Left renal pelvis (tissue), 4 donors: ENCODE measurements at places on chromosomes 4 and X.

GRCh38 chr4:13922459-13922858 lies 294.9 kb upstream of the BOD1L1 start:
- DNase-seq, result no peak

- no peak for DNase-seq
Measured at GRCh38 chrX:81259714-81260395, 58.0 kb downstream of the SH3BGRL start.

DNA sequence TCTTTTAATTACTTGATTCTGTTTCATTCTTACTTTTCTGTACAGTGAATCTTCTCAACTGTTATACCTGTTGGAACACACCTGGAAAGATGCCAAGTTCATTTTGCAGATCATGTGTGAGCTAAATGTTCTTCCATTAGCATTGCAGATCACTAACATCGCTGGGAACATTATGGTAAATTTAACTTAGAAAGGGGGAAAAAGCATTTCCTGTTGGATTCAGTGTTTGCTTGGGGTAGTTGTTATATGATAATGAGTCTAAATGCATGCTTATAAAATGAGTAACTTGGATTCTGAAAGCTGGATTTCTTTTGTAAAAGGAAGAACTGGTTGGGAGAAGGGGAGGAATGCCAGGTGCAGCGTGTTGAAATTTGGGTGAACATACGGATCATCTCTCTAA lies 47.6 kb downstream of the POLA1 start:
- DNase-seq, result no peak

DNA sequence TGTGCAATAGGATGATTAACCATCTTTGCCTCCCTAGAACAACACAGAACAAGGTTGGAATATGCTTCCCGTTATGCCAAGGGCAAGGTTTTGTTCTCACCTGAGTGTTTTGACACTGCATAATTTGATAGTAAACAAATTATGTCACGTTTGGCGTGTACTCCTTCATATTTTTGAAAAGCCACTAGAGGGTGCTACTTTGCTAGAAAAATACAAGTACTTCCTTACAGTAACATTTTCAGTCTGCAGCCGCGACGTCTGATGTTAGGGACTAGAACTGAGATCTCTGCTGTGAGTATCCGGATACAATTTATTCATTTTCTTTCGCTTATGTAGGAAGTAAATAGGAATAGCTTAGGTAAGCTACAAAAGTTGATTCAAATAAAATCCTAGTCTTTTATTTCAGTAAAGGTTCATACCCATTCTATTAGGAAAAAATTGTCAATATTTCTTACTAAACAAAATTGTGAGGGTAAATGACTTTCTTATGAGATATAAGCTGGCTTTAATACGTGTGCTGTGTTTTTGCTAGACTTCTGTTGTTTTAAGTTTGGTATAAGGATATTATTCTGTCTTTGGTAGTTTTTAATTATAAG lies 181.1 kb upstream of the WDFY3 start:
- DNase-seq, result peak; percentile 43

DNA sequence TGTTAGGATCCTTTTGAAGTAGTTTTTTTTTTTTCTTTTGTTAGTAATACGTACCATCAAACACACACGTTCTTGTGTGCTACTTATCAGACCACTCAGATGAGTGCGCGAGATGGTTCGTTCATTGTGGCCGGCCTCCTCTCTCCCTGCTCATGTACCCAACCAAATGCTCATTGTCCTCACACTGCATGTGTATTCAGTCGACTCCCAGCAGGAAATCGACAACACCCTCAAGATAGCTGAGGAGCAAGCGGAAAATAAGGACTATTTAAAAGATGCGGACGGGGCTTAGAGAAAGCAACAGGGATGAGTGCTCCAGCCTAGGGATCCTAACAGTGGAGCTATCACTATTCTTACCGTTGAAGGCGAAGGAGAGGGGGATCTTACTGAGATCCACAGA lies 72.9 kb upstream of the GUCY1A1 start:
- no peak for DNase-seq

DNA sequence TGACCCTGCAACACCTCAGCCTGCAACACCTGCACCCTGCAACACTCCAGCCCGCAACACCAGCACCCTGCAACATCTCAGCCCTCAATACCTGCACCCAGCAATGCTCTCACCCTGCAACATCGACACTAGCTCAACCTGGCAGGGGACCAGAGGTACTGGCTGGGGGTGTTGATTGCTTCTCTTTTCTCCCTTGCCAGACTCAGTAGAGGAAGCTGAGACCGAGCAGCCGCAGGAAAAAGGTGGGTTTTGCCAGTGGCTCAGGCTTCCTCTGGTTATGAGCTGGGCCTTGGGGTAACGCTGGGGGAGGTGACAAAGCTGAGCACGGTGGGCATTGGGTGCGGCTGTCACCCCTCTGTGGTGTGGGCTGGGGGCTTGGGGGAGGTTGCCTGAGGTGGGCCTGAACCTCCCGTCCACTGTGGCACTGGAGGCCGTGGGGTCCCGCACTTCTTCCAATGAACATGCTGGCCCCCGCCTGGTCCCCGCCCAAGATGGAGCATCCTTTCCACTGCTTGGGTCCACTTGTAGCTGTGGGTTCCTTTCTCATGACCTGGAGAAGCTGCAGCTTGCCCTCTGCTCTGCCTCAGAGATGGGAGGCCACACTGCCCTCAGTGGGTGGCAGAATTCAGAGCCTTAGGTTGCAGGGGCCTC lies 26.0 kb downstream of the SH3TC1 start:
- DNase-seq, result no peak

DNA sequence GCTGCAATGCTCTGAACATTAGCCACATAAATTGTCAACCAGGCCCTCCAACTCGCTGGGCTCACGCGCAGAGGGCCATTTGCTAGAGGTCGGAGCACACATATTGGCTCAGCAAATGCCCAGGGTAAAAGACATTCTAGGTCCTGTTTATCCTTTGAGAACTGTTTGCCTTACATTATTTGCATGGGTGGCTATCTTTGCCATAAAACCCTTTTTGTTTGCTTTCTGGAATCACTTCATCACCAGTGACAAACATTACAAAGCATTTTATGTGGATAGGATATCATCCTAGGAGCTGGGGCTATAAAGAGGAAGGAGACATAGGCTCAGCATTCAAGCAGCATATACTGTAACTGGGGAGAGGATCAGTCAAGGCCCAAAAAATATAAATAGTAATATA lies 149.2 kb upstream of the RAI2 start:
- DNase-seq, result no peak

DNA sequence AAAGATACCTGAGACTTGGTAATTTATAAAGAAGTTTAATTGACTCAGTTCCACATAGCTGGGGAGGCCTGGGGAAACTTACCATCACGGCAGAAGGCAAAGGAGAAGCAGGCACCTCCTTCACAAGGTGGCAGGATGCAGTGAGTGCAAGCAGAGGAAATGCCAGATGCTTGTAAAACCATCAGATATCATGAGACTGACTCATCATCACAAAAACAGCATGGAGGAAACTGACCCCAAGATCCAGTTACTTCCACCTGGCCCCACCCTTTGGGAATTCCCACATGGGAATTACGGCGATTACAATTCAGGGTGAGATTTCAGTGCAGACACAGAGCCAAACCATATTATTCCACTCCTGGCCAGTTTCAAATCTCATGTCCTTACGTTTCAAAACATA lies 514.7 kb upstream of the SPANXN1 start:
- no peak for DNase-seq

- DNase-seq, result no peak
Measured at GRCh38 chr4:19791422-19792123, 460.1 kb upstream of the SLIT2 start.

DNA sequence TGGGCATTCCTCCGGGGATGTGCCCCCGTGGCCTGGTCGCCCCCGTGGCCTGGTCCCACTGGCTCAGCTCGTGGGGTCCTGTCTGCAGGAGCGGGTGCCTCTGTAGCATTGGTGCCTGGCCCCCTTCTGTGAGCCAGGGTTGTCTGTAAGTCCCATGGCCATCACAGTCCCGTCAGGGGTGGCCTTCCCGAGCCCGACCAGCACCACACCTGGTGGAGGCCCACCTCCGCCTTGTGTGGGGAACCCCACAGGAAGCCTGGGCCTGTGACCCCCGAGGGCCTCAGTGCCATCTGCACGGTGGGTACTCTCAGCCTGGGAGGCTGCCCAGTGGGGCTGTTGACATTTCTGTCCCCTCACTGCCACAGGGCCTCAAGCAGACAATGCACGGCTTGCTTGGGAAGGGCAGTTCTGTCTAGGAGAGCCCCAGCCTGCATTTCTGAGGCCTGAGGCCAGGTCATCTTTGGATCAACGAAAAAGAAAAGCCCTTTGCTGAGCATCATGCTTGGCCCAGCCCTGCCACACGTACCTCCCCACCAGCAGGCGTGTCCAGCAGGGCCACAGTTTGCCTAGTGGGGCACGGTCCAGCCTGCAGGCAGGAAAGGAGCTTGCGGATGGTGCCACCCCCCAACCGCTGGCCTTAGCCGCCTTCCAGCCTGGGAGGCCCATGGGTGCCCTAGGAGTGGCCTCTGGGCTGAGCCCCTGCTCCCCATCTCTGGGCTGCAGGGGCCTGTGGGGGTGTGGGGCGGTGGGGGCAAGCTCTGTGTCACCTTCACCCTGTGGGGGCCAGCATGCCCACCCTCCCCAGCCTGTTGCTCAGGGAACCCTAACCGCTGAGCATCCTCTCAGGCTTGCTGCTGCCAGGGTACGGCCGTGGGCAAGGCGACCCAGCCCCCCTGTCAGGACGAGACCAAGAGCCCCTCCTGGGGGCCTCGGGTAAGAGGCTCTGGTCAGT lies 23.2 kb downstream of the NKX1-1 start:
- DNase-seq, result no peak

- no peak for DNase-seq
Measured at GRCh38 chr4:53844133-53844532, 220.3 kb downstream of the CHIC2 start.

- no peak for DNase-seq
Measured at GRCh38 chrX:55028040-55028439, 2.7 kb downstream of the ALAS2 start.

GRCh38 chrX:131704136-131704695 lies 160.3 kb downstream of the OR13H1 start:
- DNase-seq, result no peak

GRCh38 chrX:70026851-70027200 lies 22.9 kb downstream of the AWAT2 start:
- no peak for DNase-seq

DNA sequence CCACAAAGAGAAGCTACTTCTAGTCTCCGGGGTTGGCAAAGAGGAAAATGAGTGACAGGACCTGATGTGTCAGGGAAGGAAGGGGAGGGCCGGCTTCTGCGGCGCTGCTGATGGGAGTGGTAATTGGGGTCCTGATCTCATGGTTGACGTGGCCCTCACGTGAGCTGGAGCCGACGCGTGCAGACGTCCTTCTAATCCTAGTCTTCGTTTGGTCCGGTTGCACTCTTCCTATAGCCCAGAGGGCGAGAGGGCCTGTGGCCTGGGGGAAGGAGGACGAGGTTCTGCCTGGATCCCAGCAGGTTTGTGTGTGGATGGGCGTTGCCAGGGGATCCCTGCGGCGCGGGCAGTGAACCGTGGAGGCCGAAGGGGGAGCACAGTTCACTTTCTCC lies at the start of gene ARMCX1:
Gene ARMCX1 (plus strand): TSS at position 186 of the 389 bp plus-strand sequence. CDS start 2,384 bp downstream, outside the sequence.
- DNase-seq, result peak; percentile 39

DNA sequence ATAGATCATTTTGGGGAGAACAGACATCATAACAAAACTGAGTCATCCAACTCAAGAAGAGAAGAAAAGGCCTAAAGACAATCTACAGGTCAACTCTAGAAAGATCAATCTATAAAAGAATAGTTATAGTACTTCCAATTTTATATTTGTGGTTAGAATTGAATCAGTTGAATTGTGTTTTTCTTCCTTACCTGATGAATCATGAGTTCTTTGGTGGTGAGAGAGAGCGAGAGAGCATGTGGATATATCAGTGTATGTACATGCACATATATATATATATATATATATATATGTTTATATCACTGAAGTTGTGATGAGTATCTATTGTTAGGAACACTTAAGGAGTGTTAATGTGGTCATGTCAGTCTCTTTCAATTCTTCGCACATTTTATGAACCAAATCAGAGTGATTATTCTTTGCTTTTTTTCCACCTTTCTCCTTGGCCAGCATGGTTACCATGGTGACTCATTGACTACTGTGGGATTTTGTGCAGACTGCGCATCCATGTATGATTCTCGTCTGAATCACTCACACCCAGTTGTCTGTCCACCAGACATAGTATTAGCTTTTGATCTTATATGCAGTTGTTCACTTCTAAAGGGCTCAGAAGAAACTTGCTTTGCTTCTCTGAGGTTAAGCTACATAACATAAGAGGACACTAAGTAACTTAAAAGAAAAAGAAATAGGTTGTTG lies 90.4 kb upstream of the RAB40AL start:
- DNase-seq, result no peak

DNA sequence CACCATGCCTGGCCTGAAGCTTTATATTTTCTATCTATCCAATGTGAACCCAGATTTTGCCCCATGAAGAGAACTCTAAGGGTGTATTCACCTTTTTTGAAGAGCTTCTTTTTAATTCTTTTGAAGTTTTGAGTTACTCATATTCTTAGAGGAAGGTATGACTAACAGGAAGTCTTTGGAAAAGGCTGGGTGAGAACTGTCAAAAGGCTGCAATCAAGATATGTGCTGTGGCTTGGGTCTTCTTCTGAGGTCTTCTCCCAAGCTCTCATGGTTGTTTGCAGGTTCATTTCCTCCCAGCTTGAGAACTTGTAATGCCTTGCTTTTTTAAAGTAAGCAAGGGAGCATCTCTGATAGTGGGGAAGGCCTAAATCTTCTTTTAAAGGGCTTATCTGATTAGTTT lies 3.1 kb upstream of the C4orf17 start:
- DNase-seq, result no peak

DNA sequence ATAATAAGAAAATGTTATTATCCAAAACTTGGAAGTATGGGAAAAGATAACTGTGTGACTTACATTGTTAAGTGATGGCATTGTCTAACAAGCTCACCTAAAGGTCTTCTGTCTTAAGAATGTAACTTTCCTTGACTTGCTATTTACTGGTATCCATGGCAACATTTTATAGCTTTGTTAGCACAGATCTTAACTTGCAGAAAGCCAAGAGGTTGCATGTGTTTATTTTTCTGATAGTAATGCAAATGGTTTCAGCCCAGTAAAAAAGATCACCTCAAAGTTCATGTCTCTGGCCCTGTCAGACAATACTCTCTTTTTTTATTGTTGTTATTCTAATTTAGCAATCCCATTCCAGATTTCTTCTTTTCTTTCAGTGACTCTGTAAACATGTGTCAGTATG lies 425.3 kb downstream of the SPRY1 start:
- DNase-seq, result no peak

DNA sequence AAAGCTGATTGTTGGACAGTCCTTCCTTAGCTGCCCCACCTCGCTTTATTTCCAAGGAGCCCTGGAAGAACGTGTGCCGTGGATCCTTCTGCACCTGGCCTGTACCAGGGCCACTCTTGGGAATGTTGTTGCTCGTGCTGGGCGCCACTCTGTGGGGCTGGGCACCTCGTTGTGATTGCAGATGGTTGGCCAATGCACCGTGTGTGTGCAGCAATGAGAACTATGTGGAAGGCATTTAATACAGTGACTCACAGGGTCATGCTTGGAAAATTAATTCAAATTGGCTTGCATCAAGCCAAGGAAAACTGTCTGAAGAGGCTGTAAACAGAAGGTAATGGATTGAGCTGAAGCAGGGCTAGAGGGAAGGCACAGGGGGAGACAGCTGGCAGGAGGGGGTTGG lies 37.0 kb upstream of the CD99L2 start:
- DNase-seq, result no peak

- no peak for DNase-seq
Measured at GRCh38 chrX:10444204-10444603, 176.2 kb downstream of the MID1 start.

GRCh38 chrX:150602743-150603142 lies 34.3 kb downstream of the MTM1 start:
- no peak for DNase-seq
